ENCODE measurements at places on chromosomes 16 and 17.

DNA sequence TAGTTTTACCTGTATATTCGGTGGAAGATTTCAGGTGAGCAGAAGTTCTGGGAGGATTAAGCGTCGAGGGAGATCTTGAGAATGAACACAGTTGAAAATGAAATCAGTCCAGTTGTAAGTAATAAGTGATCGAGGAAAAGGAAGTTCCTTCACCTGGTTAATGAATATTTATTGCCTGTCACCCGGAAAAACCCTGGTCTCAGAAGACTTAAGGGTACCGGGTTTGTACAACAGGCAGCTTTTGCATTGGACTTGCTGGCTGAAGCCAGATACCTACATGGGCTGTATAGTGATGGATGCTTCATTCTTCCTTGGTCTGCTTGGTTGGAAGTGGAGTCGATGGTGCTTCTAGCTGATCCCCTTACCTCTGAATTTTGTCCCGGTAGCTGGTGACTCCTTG is 72.7 kb downstream of the PRKCA start:
- DNase-seq = no peak

- no peak for DNase-seq
Measured at GRCh38 chr17:32285746-32286517, 20.3 kb downstream of the RHBDL3 start.

GRCh38 chr16:88627531-88628411 is 10.6 kb upstream of the IL17C start:
- DNase-seq = no peak

- no peak for DNase-seq
Measured at GRCh38 chr16:70706948-70707465, 21.2 kb upstream of the MTSS2 start.

- DNase-seq = no peak
Measured at GRCh38 chr16:28913946-28914724, 10.9 kb downstream of the RABEP2 start.

All from body of pancreas (tissue), 4 donors.